Activated T-cell treated with anti-CD3 and anti-CD28 coated beads for 48 hours (primary cell): ENCODE measurements at places on chromosomes 16 and 17.

GRCh38 chr16:89150981-89151380 is 20.6 kb upstream of the CDH15 start:
- DNase-seq, result no peak

GRCh38 chr17:45114117-45114932 is 18.0 kb downstream of the PLCD3 start:
- no peak for DNase-seq

- DNase-seq, result no peak
Observed at GRCh38 chr17:80566054-80566400, 21.4 kb downstream of the RPTOR start.

- no peak for DNase-seq
Observed at GRCh38 chr17:44552361-44552760, 4.9 kb upstream of the FZD2 start.

DNA sequence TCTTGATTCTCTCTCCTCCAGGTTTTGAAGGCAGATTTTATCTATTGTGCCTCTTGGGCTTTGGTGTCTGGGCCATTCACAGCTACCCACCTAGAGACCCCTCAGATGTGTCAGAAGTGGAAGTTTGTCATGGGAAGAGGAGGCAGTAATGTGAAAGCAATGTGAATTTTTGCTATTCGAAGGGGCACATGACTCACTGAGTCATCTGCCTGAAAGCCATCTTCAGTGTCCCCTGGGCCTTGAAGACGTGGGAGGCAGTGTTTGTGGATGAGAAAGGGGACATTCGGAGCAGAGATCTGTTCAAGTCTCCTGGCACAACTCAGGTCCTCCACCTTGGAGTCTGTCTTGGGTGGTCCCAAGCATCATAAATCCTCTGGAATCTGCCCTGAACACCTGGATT is 530.2 kb downstream of the NPIPA7 start:
- no peak for DNase-seq

GRCh38 chr16:49806446-49806845 is 49.5 kb downstream of the ZNF423 start:
- no peak for DNase-seq

- DNase-seq, result no peak
Observed at GRCh38 chr17:17841601-17842025, 4.8 kb upstream of the SREBF1 start.

- no peak for DNase-seq
Observed at GRCh38 chr17:78748048-78748729, 33.9 kb downstream of the CYTH1 start.

DNA sequence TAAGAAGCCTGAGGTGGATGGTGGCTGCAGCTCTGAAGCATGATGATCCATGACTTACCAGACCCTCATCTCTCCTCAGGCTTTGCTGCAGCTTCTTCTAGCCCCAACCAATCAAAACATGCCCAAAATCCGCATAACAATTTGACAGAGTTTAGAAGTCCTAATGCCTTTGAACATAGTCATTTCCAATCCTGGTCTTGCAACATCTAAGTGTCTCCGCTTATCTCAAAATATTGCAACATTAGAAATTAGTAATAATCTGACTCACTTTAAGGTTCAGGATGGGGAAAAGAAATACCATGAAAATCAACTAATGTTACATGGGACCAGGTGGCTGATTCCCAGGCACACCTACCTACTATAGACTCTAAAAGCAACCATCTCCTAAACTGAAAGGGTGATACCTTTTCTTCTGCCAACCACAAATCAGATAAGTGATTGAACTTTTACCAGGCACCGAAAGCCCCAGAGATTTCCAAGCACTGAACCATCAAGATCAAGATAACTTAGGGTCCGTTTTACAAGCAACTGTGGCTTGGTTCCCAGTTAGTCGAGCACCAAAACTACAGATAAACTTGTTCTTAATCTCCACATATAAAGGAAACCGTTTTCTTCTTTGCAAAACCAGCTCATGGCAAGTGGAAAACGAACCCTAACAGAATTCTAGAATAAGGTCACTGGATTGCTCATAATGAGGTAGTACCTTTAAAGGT is 14.0 kb downstream of the ERN1 start:
- DNase-seq, result no peak

- no peak for DNase-seq
Observed at GRCh38 chr16:61228371-61228770, 807.9 kb downstream of the CDH8 start.

- no peak for DNase-seq
Observed at GRCh38 chr17:16254773-16255400, 37.9 kb downstream of the PIGL start.

DNA sequence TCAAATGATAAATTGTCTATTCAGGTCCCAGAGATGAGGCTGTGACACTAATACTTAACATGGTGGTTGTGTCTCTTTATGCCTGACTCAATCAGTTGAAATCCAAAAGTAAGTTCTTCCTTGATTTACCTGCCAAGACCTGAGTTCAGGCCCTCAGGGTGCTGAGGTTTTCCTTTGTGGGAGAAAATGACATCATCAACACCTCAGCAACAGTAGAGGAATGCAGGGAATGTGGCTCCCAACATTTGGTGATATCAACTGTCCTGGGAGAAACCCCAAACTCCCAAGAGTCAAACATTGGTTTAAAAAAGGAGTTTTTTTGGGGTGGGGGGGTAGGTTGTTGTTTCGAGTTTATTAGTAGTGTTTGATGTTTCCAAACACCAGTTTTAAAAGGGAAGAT is 14.7 kb downstream of the RNF43 start:
- DNase-seq, result no peak

GRCh38 chr16:58076514-58076913 is 51.0 kb downstream of the MMP15 start:
- DNase-seq, result no peak
